ENCODE measurements at places on chromosomes 13 and 19. TPM values are rescaled to one million over a fixed set of nuclear protein-coding genes. Genes with fewer than 3 reads are reported as not detected.

DNA sequence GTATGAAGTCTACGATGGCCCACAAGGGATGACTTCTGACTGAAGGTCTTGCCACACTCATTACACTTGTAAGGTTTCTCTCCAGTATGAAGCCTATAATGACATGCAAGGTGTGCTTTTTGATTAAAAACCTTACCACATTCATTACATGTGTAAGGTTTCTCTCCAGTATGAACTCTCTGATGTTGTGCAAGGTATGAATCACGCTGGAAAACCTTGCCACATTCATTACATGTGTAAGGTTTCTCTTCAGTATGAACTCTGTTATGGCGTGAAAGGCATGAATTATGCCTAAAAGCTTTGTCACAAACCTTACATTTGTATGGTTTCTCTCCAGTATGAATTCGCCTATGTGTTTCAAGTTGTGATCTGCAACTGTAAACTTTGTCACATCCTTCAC, 15.0 kb upstream of the ZNF83 start:
- DNase-seq: no peak

GRCh38 chr13:49366841-49367240, 77.0 kb downstream of the CAB39L start:
- no peak for DNase-seq

DNA sequence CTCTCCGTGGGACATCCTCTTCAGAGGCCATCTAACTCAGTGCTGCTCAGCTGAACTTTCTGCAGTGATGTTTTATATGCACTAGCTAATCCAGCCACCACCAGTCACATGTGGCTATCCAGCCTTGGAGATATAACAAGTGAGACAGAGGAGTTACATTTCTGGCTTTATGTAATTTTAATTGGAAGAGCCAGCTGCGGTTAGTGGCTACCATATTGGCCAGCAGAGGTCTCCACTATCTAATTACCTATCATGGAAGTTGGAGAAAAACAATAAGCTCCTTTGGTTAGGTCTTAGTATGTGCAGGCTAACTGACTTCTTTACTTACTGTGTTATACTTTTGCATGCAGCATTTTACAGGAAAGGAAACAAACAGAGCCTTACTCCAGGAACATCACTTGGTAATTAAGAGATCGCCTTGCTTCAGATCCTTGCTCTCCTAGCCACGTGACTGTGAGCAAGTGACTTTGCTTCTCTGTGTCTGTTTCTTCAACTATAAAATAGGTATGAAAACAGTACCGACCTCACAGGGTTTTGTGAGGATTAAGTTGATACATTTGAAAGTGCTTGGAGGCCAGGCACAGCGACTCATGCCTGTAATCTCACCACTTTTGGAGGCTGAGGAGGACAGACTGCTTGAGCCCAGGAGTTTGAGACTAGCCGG, 1.6 kb upstream of the KLK10 start:
- DNase-seq: no peak

GRCh38 chr13:101916108-101916774, 463.8 kb downstream of the ITGBL1 start:
- no peak for DNase-seq

GRCh38 chr13:49655906-49656305, 27.6 kb downstream of the ARL11 start:
- DNase-seq: no peak

DNA sequence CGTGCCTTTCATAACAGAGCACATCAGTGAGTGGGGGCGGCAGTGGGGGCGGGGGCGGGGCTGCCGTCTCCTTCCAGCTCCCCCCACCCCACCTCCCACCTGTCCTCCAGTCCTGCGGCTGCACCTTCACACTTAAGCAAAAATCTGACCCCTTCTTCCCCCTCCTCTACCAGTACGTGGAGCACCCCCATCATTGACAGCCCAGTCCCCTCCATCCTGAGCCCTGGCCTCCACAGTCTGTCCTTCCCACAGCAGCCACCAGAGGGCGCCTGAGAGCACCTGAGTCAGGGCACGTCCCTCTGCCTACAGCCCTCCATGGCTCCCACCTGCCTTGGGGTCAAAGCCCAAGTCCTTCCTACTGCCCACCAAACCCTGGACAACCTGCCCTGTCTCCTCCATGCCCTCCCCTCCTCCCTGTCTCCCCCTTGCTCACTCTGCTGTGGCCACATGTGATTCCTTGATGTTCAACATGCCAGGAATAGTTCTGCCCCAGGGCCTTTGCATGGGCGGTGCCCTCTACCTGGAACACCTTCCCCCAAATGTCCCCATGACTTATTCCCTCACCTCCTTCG, 4.0 kb downstream of the EBI3 start:
- DNase-seq: peak; percentile 8

The RASA3 gene
- total RNA-seq: 14.2 TPM

The ZNF534 gene
- total RNA-seq: 2.8 TPM

The RASGRP4 gene
- total RNA-seq: 0.16 TPM

All from occipital lobe (tissue), 3 donors.